CD4-positive, alpha-beta T cell treated with Interleukin-21 for 1 hour (primary cell): ENCODE measurements at places on chromosomes 4 and X.

- no peak for DNase-seq
These were observed 131.7 kb upstream of the INTU start for GRCh38 chr4:127501103-127501502.

GRCh38 chr4:30553706-30554105 lies 166.5 kb upstream of the PCDH7 start:
- no peak for DNase-seq

- DNase-seq = no peak
These were observed 114.5 kb upstream of the ACSL4 start for GRCh38 chrX:109847257-109848187.

DNA sequence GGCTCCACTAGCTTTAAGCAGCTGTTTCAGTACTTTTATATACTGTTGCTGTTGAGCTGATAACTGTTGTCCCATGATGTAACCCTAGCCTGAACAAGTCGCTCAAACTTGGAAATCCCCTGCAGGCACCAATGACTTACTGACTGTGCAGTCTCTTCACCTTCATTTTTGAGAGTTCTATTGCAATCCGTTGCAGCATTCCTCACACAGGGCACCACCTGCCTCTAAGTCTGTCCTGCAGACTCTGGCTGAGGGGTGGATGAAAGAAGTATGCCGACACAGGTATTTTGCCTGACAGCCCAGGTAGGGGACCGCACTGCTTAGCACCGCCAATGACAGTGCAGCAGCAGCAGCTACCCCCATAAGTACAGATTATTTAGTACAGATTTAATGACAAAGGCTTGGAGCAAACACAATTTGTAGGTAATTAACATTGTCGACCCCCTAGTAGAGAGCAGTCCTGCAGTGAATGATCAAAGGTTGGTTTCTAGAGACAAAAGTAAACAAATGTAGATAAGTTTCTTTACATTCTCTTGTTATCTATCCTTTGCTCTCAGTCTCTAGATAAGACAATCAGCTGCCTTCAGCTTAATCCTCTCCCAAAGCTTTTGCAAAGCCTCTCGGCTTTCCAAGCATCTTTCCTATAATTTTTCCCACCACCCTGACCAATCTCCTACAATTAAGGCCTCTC lies 205.0 kb downstream of the PABPC4L start:
- no peak for DNase-seq

DNA sequence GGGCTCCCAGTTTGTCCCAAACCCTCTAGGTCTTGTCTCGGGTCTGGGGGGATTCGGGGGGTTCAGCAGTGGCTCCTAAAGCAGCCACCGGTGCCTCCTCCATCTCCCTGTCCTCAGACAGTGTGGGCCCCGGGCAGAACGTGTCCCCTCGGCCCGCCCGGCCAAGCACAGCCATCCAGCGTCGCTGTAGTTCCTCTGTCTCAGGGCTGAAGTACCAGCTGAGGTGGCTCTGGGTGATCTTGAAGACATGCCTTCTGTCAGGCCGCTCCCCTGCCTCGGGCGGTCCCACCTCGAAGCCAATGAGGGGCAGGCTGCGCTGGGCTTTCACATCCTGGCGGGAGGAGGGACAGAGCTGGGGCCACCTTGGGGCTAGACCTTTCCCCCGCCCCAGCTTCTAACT lies 5.9 kb downstream of the TSR2 start:
- no peak for DNase-seq

DNA sequence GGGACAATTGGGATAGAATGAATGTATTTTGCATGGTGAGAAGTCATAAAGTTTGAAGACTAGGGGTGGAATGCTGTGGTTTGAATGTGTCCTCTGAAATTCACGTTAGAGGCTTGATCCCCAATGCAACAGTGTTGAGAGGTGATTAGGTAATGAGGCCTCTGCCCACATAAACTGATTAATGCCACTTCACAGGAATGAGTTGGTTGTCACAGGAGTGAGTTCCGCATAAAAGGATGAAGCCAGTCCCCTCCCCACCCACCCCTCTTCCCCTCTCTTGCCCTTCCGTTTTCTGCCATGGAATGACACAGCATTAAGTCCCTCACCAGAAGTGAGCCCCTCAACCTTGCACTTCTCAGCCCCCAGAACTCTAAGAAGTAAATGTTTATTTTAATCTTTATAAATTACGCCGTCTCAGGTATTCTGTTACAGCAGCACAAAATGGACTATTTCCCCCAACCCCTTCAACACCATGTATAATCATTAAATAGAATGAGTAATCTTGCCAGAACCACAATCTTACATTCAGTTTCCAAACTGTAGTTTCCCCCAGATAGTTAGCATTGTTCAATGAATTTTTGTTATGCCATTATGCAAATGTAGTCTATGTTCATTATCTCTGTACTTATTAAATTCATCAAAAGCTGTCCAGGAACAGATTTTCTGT lies 5.5 kb upstream of the MMAA start:
- no peak for DNase-seq

DNA sequence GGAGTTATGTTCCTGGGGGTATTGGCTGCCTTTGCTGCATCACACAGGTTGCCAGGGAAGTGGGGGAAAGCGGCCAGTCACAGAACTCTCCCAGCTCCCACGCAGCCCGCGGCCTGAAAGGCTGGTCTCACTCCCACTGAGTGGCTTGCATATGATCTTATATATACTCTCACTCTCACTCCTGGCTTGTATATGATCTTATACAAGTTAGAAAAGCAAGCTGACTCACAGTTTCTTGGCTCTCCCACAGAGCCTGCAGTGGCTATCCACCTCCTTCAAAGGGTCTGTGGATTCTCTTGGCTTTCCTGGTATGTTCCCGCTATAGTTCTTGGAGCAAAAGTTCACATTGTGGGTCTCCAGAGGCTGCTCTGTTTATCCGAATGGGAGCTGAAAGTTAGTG lies 833.5 kb upstream of the GALNTL6 start:
- no peak for DNase-seq

DNA sequence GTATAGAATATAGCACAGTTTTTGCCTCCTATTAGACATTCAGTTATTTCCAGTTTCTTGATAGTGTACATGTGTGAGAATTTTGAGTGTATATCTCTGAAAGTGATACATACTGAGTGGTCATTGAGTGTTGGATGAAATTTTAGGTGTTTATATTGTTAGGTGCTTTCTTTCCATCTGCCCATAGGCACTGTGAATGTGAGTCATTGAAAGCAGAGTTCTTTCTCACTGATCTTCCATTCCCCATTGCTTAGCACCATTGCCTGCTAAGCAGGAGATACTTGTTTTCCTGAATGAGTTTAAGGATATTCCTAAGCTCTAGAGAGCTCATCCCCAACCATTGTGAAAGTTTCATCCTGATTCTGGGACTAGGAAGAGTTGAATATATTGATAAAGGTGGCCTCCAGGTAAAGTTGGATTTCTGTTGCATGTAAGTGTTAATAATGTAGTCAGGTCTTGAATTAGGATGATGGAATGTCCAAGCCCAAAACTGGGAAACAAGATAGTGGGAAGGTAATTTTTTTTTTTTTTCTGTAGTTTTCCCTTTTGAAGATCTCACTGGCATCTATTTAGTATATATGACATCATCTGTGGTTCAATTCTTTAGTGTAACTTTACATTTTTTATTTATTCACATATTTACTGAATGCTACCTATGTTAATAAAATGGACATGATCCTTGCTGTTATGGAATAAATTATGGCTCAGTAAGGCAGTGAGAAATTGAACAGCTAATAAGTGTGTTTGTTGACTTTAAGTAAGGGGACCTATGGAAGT lies 22.1 kb downstream of the UBE2K start:
- DNase-seq = no peak

DNA sequence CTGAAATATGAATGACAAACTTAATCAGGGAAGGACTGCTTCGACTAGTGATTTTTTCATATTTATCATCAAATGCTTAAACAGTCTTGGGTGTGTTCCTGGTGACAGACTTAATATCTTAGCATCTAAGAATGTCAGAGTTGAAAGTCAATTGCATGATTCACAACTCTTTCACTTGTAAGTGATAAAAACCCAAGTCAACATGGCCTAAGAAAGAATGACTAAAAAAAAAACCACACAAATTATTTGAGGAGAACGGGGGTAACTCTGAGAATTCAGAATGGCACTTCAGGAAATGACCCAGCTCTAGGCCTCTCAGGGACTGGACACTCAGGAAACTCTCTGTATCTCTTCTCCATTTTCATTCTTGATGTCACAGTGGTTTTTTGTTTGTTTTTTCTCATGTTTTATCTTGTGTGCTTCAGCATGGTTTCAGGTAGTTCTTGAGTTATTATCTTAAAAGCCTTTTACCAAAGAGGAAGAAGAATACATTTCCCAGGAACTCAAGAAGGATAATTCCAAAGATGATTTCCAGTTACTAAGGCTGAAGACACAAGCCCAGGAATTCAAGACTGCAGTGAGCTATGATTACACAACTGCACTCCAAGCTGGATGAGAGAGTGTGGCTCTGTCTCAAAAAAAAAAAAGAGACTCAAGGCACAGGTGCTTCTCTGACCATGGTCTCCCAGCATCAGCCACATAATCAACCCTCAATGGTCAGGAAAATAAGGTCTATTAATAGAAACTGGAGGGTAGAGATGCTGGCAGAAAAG lies 1697.8 kb upstream of the IGFBP7 start:
- DNase-seq = no peak
